Foreskin fibroblast (primary cell): ENCODE measurements at places on chromosomes 2 and 18.

DNA sequence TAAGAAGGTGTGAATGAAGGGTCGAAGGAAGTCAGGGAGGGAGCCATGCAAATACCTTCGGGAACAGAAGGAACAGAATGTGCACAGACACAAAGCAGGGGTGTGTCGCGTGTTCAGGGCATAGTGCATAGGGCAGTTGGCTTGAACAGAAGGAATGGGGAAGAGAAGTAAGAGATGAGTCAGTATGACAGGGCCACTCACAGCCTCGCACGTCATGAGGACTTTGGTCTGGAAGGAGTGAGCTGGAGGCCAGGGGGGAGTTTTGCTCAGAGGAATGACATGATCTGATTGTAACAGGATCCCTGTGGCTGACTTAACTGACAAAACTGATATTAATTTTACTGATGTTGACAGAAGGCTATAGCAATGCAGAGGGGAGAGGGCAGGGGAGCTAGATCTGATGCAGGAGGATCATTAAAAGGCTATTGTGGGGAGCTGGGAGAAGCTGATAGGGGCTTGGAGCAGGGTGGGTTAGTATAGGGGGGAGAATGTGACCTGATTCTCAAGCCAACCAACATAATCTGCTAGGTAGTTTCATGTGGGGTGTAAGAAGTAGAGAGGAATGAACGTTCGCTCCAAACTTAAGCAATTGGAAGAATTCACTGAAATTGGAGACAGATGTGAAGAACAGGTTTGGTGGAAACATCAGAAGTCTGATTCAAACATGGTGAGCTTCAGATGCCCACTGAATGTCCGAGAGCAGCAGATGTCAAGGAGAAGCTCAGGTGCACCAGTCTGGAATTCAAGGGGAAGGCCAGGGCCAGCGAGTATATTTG, 60.4 kb upstream of the COPS8 start:
- peak; percentile 94 for DNase-seq

DNA sequence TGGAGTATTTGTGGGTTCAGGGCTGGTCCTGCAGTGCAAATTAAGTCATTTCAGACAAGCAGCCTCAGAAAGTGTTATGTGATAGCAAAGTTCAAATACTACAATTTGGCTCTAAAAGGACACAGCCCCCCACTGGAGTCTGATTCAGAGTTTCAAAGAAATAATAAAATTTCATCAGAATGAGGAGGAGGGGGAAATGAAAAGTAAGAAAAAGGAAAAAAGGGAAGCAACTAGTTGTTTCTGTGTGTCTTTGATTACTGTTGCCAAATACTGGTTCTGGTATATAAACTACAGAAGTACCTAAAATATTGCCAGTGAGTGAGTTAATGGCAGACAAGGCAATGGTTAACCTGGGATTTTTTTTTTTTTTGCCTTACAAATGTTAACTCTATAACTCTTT, 773.9 kb downstream of the BCL11A start:
- DNase-seq, result no peak

GRCh38 chr18:6589923-6590322, 139.6 kb upstream of the ARHGAP28 start:
- DNase-seq, result no peak

DNA sequence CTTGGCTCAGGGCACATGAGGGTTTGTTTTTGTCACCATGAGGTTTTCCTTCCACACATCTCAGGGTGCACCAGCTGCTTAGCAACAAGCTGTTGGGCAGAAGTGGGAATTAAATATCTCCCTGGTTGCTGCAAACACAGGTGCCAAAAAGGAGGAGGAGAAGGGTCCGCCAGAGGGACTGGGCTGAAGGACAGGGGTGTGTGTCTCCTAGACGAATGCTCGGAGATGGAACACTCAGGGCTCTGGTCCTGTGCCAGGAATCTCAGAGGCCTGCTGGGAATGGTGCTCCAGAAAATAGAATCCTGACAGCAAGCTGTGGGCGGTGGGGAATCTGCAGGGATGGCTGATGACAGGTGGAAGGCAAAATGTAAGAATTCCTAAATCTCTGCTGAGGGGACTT, 94.5 kb downstream of the VSNL1 start:
- DNase-seq, result no peak

GRCh38 chr18:58662118-58662517, 9.1 kb upstream of the MALT1 start:
- DNase-seq, result no peak

- no peak for DNase-seq
Observed at GRCh38 chr2:140359056-140359771, 1579.0 kb upstream of the NXPH2 start.

DNA sequence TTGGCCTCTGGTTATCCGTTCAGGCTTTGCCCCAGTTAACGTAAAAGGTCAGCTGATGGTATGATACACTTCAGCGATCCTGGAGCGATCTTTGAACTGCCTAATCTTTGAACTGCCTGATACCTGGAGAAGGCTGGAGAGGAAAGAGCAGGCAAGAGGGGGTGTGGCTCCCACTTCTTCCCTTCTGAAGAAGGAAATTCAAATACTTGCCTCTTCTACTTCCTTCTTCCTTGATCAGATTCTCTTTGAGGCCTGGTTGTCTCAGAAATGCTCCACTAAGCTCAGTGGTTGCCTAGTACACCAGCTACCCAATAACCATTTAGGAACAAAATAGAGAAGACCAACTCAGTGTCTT, 619 bp downstream of the GALM start:
- no peak for DNase-seq

GRCh38 chr2:198697794-198698193, 759.9 kb downstream of the SATB2 start:
- no peak for DNase-seq

GRCh38 chr18:34795070-34795732, 85.1 kb downstream of the DTNA start:
- no peak for DNase-seq

DNA sequence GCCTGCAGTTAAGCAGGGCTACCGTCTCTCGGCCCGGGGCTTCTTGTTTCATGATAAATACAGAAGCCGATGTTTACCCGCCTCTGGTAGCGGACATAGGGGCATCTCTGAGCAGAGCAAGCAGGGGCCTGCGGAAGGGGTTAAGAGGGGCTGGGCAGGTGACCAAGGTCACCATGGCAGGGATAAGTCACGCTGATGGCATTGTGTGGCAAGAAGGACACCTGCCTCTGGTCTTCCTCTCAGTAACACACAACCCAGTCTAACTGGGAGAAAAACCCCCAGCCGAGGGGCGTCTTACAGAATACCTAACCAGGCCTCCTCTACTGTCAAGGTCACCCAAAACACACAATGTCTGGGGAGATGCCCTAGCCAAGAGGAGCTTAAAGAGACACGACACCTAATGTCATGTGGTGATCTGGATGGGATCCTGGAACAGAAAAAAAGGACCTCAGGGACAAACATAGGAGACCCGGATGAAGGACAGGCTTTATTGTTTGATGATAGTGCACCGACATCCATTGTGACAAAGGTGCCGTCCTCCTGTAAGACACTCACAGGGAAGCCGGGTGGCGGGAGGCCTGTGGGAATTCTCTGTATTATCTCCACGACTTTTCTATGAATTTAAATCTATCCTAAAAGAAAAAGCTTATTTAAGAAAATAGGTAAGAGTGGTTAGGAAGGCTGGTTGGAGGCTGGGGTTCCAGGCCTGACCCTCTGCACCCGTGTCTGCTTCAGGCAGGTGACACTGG, 24.8 kb downstream of the SH3BP4 start:
- DNase-seq, result no peak

DNA sequence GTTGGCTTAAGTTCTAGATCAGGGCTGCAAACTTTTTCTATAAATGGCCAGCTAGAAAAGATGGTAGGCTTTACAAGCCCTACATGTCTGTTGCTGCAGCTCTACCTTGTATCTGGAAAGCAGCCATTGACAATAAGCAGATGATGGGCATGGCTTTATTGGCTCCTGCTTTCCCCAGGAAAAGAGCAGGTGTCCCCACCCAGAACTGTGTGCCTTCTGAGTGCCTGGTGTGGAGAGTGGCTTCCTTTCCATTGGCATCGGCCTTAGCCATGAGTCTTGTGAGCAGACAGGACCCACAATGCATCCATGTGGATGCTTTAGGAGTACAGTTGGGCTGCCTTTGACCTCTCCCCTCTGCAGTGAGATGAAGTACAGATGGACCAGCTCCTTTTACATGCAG, 120.2 kb downstream of the CD8B2 start:
- no peak for DNase-seq
